ENCODE measurements at places on chromosomes 5 and 9.

- H3K4me1 ChIP-seq = no peaks in the 10 kb centered on the region
- H3K27me3 ChIP-seq = no peaks in the 10 kb centered on the region
- H3K27ac ChIP-seq = no peak overlapping the region
- no peaks in the 10 kb centered on the region for H3K36me3 ChIP-seq
- no peak overlapping the region for H3K4me3 ChIP-seq
- peak; percentile 69 for DNase-seq
Observed at GRCh38 chr5:42887097-42887496, 75.4 kb upstream of the SELENOP start.

GRCh38 chr5:93421987-93422401 is 159.0 kb downstream of the NR2F1-AS1 start:
- H3K27ac ChIP-seq = no peak overlapping the region
- H3K36me3 ChIP-seq = no peaks in the 10 kb centered on the region
- H3K27me3 ChIP-seq = no peaks in the 10 kb centered on the region
- no peak overlapping the region for H3K4me3 ChIP-seq
- no peak for DNase-seq

- no peaks in the 10 kb centered on the region for H3K27me3 ChIP-seq
- peaks cover 8% of the 10 kb centered on the region for H3K4me1 ChIP-seq
- no peak for DNase-seq
- H3K27ac ChIP-seq = no peak overlapping the region
- no peak overlapping the region for H3K4me3 ChIP-seq
Observed at GRCh38 chr9:36623280-36623679, 50.6 kb downstream of the MELK start.

- H3K4me1 ChIP-seq = peaks cover 24% of the 10 kb centered on the region
- peak overlapping the region; percentile 99 for H3K27ac ChIP-seq
- H3K4me3 ChIP-seq = no peak overlapping the region
- DNase-seq = peak; percentile 77
- no peaks in the 10 kb centered on the region for H3K27me3 ChIP-seq
- peaks cover 12% of the 10 kb centered on the region for H3K36me3 ChIP-seq
Observed at GRCh38 chr9:127783111-127784008, 2.5 kb upstream of the CDK9 start.

DNA sequence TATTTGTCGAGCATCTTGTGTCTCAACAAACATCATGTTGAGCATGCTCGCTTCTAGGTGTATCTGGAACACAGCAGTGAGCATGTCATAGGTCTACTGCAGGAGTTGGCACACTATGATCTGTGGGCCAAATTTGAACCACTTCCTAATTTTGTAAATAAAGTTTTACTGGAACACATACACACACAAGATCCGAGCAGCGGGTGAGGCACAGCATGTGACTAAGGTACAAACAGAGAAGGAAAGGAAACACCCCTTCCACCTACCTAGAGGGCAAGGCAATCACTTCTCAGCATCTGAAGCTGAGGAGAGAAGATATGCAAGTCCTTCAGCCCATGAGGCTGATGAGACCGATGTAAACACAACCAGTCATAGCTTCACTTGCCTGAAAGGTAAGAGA is 200.4 kb downstream of the MED10 start:
- H3K36me3 ChIP-seq = no peaks in the 10 kb centered on the region
- no peaks in the 10 kb centered on the region for H3K27me3 ChIP-seq
- DNase-seq = no peak
- no peaks in the 10 kb centered on the region for H3K4me1 ChIP-seq
- no peak overlapping the region for H3K4me3 ChIP-seq
- H3K27ac ChIP-seq = no peak overlapping the region
